ENCODE measurements at places on chromosomes 1 and 21.

DNA sequence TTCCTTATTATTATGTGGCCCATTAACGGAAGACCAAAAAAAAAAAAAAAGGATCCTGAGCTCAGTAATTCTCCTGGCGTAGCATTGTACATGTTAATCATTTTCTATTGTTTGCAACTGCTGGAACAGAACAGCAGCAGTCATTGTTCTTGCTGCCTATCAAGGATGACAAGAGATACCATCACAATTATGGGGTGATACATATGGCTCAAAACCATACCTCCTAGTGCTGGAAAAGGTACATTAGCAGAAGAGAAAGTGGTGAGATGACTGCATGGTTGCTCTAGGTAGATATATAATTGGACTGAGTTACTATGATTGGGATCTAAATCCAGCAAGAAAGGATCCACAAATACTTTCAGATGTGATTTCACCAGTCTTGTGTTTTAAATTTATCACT lies 13.3 kb upstream of the TLR5 start:
- DNase-seq = no peak

GRCh38 chr1:157278383-157279137 lies 140.4 kb upstream of the ETV3 start:
- no peak for DNase-seq

- no peak for DNase-seq
Observed at GRCh38 chr1:27057389-27057788, 44.7 kb upstream of the TENT5B start.

DNA sequence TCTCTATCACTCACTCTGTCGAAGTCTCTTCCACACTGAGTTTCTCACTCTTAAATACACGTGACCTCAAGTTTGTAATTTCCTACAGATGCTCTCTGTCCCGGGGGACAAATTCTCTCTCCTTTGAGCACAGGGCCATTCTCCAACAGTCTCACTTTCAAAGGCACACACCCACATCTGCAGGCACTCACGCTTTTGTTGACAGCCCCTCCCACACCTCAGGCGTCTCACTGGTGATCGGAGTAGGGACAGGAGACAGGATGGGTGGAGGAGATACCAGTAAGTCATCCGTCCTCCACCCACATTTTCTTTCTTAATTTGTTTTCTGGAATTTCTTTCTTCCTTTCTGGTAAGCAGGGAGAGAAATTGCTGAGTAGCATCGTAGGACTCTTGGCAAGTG lies 40.6 kb upstream of the GREM2 start:
- no peak for DNase-seq

GRCh38 chr1:169236880-169237279 lies 130.4 kb downstream of the ATP1B1 start:
- no peak for DNase-seq

Measured in astrocyte of the spinal cord (primary cell).